ENCODE measurements at places on chromosomes 5 and 9.

DNA sequence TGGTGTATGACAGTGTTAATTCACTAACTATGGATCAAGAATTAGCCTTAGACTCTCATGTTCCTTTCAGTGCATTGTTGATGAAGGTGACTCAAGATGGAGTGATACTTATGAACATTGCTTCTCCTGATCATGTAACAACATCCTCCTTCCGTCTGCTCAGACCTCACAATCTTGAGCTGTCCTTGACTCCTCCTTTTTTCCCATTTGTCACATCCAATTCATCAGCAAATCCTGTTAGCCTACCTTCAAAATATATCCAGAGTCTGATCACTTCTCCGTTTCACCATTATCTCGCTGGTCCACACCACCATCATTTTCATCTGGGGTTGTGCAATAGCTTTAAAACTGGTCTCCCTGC lies 9.2 kb upstream of the SEMA6A start:
- no peak for DNase-seq

GRCh38 chr5:58759745-58760144 lies 176.9 kb downstream of the RAB3C start:
- no peak for DNase-seq

- DNase-seq, result no peak
Measured at GRCh38 chr9:115964710-115965347, 188.8 kb upstream of the PAPPA start.

DNA sequence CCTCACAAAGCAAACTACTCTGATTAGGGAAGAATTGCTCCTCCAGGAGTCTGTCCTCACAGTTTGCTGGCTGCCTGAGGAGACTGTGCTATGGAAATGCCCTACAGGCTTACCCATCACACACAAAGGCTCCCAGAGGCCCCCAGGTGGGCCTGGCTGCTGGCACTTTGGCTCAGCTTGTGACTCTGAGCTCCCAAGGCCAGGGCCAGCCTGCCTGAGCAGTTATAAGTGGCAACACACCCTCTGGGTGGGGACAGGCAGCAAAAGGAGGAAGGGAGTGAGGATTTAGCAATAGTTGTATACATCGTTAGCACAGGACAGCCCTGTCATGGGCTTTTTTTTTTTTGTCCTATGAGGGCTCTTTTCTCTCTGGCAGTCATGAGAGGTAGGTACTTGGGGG lies 103.5 kb downstream of the DAPK1 start:
- no peak for DNase-seq

- no peak for DNase-seq
Measured at GRCh38 chr9:123036893-123037545, 3.6 kb downstream of the GPR21 start.

DNA sequence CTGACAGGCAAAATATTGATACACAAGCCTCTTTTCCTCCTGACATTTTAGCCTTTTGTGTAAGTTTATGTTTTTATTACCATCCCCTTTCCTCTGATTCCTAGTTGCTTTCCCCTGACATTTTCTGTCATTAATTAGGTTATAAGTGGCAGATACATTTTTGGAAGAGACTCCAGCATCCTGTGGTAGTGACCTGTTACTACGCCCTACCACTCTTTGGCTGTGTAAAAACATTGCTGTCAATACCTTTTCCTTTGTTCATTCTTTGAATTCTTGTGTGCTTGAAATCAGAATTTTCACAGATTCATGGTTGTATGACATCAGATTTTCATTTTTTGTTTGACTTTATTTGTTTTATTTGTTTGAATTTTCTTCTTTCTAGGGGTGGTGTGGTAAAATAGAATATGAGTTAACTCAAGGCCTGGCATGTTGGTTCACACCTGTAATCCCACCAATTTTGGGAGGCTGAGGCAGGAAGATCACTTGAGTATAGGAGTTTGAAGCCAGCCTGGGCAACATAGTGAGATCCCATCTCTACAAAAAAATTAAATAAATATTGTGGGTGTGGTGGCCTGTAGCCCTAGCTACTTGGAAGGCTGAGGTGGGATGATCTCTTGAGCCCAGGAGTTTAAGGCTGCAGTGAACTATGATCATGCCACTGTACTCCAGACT lies 43.4 kb downstream of the UBE2R2 start:
- DNase-seq, result no peak

DNA sequence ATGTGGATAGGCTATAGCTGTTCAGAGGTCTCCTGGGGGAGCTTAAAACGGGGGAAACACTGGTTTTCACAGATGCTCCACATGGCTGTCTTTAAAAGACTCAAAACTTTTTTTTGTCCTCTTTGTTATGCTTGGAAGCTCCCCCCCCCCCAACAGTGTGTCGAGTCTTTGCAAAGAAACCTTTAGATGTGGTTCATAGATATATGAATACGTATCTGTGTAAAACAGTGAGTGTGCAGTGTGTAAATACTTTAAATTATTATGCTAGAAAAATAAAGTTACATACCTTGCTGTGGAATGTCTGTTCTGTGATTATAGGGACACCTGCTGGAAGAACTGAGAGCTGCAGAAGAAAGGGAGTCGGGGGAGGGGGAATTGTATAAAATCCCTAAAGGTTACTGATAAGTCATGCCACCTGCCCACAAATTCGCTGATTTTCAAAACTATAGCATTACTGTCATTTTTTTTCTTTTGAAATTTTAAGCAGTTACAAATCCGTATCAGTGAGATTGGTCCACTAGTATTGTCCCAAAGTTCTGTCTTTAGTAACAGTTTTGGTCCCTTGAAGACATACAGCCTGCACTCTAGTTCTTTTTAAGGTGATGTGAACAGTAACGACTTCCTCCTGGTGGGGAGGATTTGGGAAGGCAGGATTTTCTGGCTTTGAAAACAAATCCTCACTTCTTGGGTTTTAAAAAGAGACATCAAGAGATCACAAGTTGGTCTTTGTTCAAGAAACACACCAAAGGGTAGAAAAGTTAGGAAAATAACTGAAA lies 22.9 kb downstream of the RGMB start:
- DNase-seq, result no peak

DNA sequence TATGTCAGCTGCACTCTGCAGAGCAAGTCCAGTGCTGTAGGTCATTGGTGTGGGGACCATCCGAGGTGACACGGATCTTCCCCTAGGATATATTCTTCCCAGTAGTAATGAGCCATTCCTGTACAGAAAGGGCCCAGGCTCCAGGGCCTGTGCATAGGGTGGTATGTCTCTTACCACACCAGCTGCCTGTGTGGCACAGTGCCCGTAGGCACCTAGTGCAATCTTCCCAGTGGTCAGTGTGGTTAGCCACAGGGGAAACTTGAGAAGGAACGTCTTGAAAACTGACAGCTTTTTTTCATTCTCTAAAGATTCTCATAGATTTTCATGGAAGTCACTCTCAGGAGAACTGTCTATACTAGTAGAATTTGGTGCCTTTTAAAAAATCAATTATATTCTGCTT lies 39.8 kb downstream of the CYSTM1 start:
- DNase-seq, result no peak

- DNase-seq, result no peak
Measured at GRCh38 chr9:2355697-2355983, 265.9 kb upstream of the VLDLR start.

- DNase-seq, result no peak
Measured at GRCh38 chr5:172722327-172722815, 48.6 kb downstream of the DUSP1 start.

GRCh38 chr9:114709636-114710035 lies 27.6 kb upstream of the TEX48 start:
- DNase-seq, result no peak

DNA sequence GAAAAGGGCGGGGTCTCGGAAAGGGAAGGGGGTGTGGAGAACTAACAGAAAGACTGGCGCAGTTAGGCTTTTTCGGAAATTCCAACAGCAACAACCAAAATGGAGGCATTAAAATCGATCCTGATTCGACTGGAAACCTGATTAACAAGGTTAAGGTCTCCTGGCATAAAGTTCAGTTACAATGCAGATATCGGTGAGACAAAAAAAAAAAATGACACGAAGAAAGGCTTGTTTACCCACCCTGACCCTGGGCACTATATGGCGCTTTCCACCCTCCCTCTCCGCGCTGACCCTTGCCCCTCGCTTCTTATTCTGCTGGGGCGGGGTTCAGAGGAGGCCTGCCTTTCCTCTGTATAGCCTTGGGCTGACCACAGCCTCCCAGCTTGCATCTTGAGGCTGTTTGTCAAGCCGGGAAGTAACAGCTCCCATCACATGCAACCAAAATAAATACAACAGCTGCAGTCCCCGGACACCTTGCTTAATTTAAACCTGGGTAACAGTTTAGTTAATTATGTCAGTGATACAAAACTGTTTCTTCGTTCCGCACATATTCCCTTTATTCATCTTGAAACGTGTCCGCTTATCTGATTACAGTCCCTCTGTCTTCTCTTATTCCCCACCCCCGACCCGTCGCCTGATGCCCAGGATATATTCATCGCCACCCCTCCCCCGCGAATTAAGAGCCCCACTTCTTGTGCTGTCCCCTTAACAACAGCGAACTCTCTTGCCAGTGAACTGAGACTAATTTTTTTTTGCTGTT lies 795 bp upstream of the PJA2 start:
- DNase-seq, result no peak

DNA sequence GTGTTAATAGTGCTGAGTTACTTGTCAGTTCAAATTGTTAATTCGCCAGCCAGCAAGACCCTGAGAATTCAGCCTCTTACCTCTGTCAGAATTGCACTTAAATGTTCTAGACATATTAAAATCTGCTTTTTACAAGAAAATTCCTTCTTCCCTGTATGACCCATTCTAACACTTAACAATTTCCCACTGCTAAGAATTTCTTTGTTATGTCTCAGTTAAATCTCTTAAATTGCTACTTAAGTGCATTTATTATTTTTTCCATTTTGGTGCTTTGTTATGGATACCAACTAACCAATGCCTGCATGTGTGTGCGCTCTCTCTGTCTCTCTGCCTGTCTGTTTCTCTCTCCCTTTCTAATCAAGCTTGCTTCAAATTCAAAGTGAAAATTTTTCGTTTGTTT lies 44.9 kb downstream of the IZUMO3 start:
- DNase-seq, result no peak

DNA sequence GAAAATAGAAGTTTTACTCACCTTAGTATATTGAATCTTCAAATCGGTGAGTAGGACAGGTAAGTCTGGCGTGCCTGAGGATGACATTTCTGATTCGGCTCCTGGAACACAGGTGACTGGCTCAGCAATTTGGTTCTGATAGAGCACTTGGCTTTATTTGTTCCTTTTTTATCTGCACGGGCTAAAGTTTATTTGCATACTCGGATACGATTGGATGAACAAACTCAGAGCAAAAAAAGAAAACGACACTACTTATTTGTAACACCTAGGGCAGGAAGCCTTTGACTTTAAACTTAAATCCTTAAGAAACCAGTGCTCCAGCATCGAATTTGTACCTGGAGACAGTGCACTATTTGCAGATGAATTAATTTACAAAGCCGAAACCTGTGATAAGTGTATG lies at the start of gene ALDH1A1:
Gene ALDH1A1 (minus strand): TSS at position 140 of the 400 bp plus-strand sequence. CDS start 53 bp downstream, at position 87.
- DNase-seq, result no peak

- DNase-seq, result no peak
Measured at GRCh38 chr5:141359790-141360426, at the start of gene PCDHGB2. Gene PCDHGB2 (plus strand): TSS chr5:141359994. CDS start chr5:141360136, 142 bp downstream.

DNA sequence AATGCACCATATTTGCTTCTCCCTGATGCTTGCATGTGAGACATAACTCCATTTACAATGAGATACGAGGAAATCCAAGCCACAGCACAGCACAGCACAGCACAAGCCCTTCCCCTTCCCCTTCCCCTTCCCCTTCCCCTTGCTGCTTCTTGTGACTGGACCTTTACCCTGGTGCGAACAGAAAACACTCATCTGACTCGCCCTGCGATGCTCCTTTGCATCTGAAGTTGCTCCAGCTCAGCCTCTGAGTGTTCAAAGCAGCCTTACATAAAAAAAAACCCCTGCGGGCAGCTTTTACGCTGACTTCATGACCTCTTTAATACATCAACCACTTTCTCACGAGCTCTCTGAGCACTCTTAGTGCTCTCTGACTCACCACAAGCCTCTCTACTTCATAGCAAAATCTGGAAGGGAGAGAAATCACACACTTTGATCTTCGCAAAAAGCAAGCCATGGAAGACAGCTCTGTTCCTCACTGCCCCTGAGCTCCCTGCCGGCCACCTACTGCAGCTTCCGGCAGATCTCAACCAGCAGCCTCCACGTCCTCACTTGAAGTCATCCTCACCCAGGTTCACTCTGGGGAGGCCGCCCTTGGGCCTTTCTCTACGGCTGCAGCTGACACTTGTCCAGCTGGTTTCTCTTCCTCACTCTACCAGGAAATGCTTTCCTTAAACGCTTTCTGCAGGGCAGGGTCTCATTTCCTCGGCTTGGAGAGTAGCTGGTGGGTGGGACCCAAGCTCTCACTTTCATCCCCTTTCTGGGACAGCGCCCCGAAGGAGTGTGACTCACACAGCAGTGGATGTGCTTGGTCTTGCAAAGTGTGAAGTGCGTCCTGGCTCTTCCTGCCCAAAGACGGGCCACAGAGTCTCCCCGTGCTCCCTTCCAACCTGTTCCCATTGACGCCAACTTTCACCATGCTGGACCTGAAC lies 5.3 kb downstream of the SLC34A1 start:
- DNase-seq, result no peak

DNA sequence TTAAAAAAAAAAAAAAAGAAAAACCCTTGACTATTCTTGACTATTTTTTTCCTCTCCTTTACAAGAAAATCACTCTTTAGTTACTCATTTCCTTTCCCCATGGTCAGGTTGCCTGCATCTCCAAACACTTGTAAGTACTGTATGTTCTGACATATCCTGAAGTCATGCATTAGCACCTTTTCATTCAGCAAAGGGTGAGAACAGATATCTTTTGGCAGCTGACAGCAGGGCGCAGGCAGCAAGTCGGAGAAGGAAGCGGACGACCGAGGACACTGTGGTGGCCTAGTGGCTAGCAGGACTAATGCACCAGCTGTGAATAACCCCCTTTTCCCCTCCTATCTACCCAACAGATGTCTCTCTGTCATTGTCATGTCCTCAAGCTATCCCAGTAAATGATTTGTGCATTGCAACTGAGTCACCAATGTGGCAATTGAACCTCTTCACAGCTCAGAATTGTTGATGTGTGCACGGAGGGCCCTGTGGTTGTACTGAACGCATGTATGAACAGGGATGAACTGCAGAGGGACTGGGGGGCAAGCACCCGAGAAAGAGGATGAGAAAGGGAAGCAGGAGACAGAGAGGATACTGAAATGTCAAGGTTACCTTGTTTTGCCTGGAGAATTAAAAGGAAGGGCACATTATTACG lies 996.0 kb upstream of the ARRDC3 start:
- no peak for DNase-seq

DNA sequence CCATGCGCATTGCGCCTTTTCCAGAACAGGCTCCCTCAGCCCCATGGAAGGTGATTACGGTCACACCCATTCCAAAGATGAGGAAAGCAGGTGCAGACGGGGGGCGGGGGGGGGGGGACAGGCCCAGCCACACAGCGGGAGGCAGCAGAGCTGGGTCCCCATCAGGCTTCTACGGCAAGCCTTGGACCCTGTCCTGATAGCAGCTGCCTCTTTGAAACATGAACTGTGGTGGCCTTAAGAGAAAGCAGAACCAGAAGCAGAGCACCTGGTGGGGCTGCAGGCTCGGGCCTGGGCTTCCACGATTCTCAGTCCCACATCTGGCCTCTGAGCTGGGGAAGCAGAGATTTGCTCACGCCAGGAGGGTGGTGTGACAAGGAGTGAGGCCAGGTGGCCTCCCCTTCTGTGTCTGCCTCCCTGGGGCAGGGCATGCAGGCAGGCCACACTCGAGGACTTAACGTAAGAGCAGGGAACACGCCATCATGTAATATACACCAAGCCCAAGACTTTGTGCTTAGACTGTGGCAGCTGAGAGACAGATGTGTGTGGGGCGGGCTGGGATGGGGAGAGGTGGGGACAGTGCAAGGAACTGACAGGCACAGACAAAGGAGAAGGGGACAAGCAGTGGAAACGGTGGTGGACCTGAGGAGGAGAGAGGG lies 14.2 kb upstream of the PHYKPL start:
- no peak for DNase-seq

Measured in NCI-H1436 treated with DMSO at 0.1 percent for 48 hours (cell line).